Airway epithelial cell (primary cell): ENCODE measurements at places on chromosomes 1 and 21. TPM values are rescaled to one million over a fixed set of nuclear protein-coding genes. Genes with fewer than 3 reads are reported as not detected.

Gene OR10Z1
- not detected in 2 replicates for total RNA-seq

Gene ARV1
- total RNA-seq = 20.7 and 24.1 TPM in 2 replicates

Gene TCP10L
- 0.21 TPM in 1 of 2 replicates, not detected in the other for total RNA-seq

Gene STYXL2
- not detected in 2 replicates for total RNA-seq

Gene C1QA
- not detected in 2 replicates for total RNA-seq

Gene SMYD3
- total RNA-seq = 15.2 and 20.8 TPM in 2 replicates

Gene ZBTB8A
- 3.8 and 5.3 TPM in 2 replicates for total RNA-seq

Gene PIGR
- 0.05 and 0.14 TPM in 2 replicates for total RNA-seq

Gene UBL4B
- total RNA-seq = not detected in 2 replicates

Gene NBPF6
- total RNA-seq = not detected in 2 replicates

Gene CELA3B
- not detected in 2 replicates for total RNA-seq

Gene CLEC20A
- total RNA-seq = 0.28 TPM in 1 of 2 replicates, not detected in the other
